ENCODE measurements at places on chromosomes 2 and 18. TPM values are rescaled to one million over a fixed set of nuclear protein-coding genes. Genes with fewer than 3 reads are reported as not detected.

- H3K27ac ChIP-seq, result peak overlapping the region; percentile 95
- H3K27me3 ChIP-seq, result no peaks in the 10 kb centered on the region
- DNase-seq, result no peak
- peak overlapping the region; percentile 86 for H3K4me3 ChIP-seq
- H3K36me3 ChIP-seq, result no peaks in the 10 kb centered on the region
Observed at GRCh38 chr2:65130664-65131175, 814 bp upstream of the RAB1A start.

DNA sequence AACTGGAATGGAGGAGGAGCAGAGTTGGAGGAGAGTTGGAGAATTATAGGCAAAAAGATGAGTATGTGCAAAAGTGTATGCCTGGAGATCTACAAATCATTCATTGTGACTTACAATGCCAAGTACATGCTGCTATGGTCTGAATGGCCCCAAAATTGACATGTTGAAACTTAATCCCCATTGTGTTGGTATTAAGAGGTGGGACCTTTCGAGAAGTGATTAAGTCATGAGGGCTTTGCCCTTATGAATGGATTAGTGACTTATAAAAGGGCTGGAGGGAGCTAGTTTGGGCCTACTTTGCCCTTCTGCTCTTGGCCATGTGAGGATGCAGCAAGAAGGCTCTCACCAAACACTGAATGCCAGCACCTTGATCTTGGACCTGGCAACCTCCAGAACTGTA lies 6.3 kb upstream of the RBMS1 start:
- H3K4me3 ChIP-seq, result no peak overlapping the region
- H3K27ac ChIP-seq, result no peak overlapping the region
- DNase-seq, result no peak
- H3K4me1 ChIP-seq, result no peaks in the 10 kb centered on the region

- H3K4me3 ChIP-seq, result peak overlapping the region; percentile 31
- no peak overlapping the region for H3K27ac ChIP-seq
- no peaks in the 10 kb centered on the region for H3K36me3 ChIP-seq
- peaks cover 42% of the 10 kb centered on the region for H3K4me1 ChIP-seq
Observed at GRCh38 chr2:219057709-219058540, 2.8 kb downstream of the IHH start.

- H3K27me3 ChIP-seq, result no peaks in the 10 kb centered on the region
- DNase-seq, result no peak
- H3K36me3 ChIP-seq, result no peaks in the 10 kb centered on the region
- peak overlapping the region; percentile 86 for H3K27ac ChIP-seq
- no peak overlapping the region for H3K4me3 ChIP-seq
Observed at GRCh38 chr2:235727891-235728799, 234.3 kb downstream of the AGAP1 start.

GRCh38 chr18:62023536-62023935 lies 130.7 kb upstream of the RNF152 start:
- DNase-seq, result no peak
- H3K4me1 ChIP-seq, result peaks cover 4% of the 10 kb centered on the region
- no peaks in the 10 kb centered on the region for H3K27me3 ChIP-seq
- no peaks in the 10 kb centered on the region for H3K36me3 ChIP-seq

DNA sequence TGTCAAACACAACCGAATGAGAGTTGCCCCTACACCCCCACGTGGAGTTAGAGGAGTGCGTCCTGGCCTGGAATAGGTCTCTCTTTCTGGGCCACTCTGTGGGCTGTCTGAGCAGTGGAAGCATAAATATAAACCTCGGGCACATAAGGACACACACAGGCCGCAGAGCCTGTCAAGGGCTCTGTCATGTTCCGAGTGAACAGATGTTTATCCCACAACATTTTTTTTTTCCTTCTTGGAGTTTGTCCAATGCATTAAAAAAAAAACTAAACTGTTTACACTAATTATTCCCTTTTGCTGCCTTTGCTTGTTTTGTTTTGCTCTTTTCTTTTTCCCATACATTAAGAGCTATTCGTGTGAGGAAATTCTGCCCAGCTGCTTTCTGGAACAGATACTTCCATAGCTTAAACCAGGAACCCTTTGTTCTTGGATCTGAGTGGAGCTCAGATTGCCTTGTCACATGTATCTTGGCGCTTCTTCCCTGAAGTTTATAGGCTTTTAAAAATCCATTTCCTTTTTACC lies 228.3 kb upstream of the FOSL2 start:
- no peaks in the 10 kb centered on the region for H3K27me3 ChIP-seq
- DNase-seq, result peak; percentile 67

GRCh38 chr2:9286554-9287399 lies 80.2 kb downstream of the ASAP2 start:
- DNase-seq, result no peak
- peaks cover 43% of the 10 kb centered on the region for H3K4me1 ChIP-seq
- no peaks in the 10 kb centered on the region for H3K27me3 ChIP-seq

GRCh38 chr2:74887960-74888700 lies 54.2 kb downstream of the HK2 start:
- no peaks in the 10 kb centered on the region for H3K36me3 ChIP-seq
- H3K4me1 ChIP-seq, result no peaks in the 10 kb centered on the region
- H3K4me3 ChIP-seq, result no peak overlapping the region
- no peak for DNase-seq

ACTR2 gene
- 98.1 TPM for total RNA-seq
